ENCODE measurements at places on chromosomes 7 and 10.

DNA sequence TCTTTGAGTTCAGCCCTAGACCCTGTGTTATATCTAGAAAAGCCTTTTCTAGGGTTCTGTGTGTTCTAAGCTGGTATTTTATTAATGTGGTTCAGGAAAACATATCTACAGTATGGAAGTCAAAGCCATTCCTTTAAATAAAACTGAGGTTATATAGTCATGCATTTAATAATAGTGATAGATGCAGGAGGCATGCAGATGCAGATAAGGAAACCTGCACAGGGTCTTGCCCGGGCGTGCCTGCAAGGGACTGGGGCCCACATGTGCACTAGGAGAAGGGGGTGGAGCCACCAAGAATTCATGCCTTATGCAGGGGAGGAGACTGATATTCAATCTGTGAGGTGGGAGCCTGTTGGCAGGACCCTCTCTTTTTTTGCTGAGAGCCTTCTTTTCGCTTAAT lies 171.5 kb downstream of the PRPF18 start:
- no peak for DNase-seq

DNA sequence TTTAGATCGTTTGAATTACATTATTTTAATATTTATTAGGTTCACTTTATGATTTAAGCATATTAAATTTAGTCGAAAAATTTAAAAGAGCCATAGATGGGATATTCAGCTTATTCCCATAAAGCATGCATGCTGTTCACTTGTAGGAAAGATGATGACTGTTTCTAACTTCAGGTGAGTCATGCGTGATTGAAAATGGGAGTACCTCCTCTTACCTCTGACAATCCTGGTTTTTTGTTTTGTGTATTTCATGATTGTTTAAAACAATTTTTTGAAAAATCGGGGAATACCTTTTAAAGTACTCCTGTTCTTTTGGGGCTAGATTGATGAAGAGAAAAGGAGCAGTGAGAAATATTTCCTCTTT lies 1.4 kb downstream of the TNKS2 start:
- no peak for DNase-seq

DNA sequence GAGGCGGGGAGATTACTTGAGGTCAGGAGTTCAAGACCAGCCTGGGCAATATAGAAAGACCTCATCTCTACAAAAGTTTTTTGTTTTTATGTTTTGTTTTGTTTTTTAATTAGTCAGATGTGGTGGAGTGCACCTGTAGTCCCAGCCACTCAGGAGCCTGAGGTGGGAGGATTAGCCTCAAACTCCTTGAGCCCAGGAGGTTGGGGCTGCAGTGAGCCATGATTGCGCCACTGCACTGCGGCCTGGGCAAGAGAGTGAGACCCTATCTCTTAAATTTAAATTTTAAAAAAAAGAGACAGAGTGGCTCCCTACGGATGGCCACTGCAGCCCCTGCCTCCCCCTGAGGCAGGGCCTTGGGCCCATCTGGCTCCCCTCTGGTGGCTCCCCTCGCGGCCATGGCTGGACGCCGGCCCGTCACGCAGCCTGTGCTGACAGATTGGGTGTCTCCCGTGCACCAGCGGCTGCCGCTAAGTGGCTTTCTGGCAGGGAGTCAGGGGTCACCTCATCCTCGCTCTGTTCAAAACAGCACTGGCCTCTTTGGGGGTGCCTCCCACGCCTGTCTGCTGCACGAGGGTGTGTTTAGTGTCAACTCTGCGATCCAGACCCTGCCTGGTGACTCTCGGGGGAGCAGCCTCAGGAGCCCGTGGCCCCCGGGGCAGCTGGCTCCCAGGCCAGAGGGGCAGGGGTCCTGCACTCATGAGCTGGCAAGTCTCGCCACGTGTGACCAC lies 44.4 kb upstream of the ELN start:
- no peak for DNase-seq

DNA sequence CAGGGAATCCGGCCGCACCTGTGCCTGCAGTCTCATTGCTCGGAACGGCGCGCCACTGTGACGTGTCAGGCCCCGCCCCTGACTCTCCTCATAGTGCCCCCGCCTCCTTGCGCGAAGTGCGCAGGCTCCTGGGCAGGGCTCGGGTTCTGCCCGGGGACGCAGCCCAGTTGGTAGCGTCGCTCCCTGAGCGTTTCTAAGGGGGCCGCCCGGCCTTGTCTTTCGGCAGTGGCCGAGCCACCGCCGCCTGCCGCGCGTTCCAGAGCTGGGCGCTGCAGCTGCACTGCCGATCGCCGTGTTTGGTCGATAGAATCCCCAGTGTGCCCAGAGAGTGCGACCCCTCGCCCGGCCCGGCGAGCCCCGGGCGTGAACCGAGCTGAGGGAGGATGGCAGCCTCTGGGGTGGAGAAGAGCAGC lies at the start of gene KLHL7:
Gene KLHL7 (plus strand): TSS at position 142 of the 413 bp plus-strand sequence. CDS start 242 bp downstream, at position 384.
- DNase-seq, result peak; percentile 99

DNA sequence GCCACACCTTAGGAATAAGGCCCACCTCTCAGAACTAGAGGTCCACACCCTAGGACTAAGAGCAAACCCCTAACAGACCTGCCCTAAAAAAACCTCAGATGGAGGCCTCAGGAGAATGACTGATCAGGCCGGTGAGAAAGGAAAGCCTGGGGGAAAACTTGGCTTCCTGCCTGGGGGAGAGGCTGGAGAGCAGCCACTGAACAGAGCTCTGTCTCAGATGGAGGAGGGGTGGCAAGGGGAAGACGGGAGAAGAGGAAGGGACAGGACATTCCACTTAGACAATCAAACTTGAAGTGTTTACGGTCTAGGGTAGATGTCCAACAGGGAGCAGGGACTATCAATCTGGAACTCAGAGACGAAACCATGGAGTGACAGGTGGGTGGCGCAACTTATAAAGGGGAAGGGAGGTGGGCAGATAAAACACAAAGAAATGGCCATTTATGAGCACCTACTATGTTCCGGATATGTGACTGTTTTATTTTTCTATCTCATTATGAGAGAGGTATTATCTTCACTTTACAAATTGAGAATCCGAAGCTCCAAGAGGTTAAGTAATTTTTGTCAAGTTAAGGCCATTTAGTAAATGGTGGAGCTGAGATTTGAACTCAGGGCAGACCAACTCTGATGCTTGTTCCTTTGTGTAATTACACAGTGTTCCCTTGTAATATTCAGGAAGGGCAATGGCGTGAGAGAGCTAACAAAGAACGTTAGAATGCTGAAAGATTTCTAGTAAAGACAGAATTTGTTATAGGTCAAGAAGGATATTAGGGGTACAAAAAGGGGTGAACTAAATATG lies 82.6 kb downstream of the DNMBP start:
- no peak for DNase-seq

DNA sequence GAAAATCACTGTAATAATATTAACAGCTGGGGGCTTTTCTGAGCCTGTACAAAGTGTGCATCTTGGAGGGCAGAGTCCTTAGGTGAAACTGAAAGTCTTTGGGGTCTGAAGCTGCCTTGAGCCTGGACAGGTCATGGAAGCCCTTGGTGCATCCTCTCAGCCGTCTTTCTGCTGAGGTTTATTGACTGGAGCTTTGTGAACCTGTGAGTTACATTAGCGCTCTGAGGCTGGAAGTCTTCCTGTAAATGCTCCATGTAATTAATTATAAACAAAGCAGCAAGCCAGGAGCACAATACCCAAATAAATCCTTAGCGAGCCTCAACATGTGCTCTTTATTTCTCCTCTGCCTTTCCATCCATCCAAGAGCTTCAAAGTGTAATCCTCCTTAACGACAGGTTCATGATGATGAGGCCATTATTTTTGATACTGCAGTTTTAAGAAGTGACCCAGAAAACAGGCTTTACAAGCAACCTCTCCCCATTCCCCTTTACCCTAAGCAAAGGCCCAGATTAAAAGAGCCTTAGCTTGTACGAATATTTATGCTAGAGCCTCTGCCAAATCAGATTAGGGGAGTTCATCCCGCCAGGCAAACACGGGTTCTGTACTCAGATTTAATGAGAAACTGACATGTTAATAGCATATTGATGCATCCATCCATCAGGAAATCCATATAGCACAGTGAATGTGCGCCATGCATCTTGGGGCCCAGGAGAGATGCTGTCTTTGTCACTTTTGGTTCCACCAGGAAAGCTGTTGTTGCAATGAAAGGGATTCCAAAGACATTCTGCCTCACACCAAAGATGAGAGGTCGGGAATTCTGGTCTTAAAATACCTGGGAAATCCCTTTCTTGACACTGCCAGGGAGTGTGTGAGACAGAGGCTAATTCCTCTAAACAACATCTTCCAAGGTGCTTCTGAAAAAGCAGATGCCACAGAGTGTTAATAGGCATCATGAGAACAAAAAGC lies 118.1 kb downstream of the ANLN start:
- DNase-seq, result no peak

DNA sequence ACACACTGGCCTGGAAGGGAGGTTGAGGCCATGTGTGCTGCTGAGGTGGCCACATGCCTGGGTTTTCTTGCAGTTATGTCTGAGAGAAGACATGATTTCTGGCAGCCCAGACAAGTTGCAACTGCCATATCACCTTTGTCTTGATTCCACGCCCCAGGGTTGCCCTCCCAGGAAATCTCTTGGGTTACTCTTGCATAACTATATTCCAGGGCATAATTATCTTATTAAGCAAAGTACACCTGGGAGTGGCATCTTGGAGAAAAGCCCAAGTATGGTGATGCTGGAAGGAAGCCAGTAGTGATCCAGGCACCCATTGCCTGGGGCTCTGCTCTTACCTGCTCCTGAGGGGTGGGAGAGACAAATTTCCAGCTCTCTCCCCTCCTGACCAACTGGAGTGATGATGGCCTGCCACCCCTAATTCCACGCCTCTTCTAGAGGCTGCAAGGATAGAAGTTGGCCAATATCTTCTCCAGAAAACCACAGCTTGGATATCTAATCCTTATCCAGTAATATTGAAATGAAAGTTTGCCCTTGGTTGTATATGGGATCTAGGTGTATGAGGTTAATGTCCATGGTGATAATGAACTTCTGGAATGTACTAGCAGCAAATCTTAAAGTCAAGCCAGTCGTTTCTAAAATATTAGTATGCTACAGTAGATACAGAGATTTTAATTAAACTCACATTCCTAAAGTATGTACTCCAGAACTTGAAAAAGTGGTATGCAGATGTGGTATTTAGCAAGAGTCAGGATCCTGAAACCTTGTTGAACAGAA lies 5.0 kb downstream of the AKR1B10 start:
- DNase-seq, result no peak

DNA sequence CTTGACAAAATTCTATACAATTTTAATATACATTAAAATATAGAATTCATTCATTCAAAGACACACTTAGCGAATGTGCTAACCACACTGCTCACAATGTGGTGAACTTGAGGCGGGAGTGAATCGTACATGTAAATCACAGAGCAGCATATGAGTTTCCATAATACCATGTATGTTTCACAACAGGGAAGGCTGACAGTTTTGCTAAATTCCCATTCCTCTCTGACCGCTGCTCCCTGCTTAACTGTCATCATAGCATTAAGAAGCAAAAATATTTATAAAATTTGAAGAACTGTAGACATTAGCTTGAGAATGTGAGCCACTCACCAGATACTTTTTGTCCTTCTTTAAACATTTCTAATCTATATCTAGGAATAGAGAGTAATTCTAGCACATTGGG lies 763.3 kb downstream of the MAGI2 start:
- no peak for DNase-seq

DNA sequence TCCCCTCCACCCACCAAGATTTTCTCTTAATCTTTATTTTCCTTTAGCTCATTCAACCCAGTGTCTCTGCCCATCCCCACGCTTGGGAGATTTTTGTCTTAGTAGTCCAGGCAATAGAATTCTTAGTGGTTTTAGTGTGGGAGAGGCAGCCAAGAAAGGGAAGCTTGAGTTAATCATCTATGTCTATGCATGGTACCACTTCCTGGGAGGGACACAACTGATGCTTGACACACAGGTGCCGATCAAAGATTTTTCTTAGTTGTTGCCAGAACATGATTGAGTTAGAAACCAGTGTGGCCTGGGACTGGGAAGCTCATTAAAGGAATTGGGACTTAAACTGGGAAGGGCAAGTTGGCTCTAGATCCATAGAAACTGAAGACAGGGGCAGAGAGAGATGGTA lies 3.1 kb downstream of the STRA8 start:
- no peak for DNase-seq
